ENCODE measurements at places on chromosomes 16 and 17.

GRCh38 chr16:74995986-74996385 is 2.8 kb upstream of the ZNRF1 start:
- DNase-seq, result no peak

DNA sequence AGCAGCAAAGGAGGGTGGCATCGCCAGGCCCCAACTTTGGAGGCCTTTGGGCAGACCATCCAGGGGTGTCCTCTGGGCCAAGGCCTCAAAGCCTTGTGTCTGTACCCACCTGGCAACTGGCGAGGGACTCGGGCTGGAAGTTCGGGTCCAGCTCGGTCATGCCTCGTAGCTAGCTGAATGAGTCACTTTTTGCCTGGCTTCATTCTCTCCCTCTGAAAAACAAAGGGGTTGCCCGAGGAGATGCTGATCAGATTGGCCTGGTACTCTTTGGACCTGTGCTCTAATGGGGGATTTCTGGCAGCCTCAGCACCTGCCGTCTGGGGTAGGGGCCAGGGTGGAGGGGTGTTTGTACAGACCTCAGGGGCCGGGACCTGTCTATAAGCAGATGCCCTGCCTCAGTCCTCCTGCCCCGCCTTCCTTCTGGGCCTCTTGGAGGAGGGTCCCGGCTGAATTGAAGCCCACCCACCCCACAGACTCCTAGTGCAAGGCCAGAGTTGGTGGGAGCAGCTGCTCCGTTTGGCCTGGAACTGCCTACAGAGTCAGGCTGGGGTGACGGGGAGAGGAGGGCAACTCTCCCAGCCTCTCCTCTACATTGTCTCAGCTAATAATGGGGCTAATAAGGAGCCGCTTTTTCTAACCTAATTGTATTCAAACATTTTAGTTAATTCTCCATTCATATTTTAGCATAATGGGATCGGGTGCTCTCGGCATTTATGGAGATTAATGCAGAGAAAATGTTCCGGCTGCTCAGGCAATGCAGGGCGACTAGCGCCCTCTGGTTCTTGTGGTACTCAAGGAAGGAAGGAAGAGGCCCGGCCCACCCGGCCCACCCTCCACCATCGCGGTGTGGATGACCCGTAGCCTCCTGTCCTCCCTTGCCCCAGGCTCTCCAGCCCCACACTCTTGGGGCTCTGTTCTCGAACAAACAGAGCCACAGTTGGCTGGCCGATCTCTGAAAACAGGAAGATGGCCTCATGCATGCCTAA is 21.4 kb upstream of the ABCC3 start:
- no peak for DNase-seq

GRCh38 chr17:18009609-18010420 is 29.2 kb downstream of the ATPAF2 start:
- no peak for DNase-seq

- no peak for DNase-seq
These were observed 38.2 kb downstream of the NF1 start for GRCh38 chr17:31132977-31133376.

GRCh38 chr17:83173914-83174361 is 94.5 kb downstream of the METRNL start:
- no peak for DNase-seq

GRCh38 chr17:28071891-28072606 is 29.6 kb downstream of the NLK start:
- no peak for DNase-seq

DNA sequence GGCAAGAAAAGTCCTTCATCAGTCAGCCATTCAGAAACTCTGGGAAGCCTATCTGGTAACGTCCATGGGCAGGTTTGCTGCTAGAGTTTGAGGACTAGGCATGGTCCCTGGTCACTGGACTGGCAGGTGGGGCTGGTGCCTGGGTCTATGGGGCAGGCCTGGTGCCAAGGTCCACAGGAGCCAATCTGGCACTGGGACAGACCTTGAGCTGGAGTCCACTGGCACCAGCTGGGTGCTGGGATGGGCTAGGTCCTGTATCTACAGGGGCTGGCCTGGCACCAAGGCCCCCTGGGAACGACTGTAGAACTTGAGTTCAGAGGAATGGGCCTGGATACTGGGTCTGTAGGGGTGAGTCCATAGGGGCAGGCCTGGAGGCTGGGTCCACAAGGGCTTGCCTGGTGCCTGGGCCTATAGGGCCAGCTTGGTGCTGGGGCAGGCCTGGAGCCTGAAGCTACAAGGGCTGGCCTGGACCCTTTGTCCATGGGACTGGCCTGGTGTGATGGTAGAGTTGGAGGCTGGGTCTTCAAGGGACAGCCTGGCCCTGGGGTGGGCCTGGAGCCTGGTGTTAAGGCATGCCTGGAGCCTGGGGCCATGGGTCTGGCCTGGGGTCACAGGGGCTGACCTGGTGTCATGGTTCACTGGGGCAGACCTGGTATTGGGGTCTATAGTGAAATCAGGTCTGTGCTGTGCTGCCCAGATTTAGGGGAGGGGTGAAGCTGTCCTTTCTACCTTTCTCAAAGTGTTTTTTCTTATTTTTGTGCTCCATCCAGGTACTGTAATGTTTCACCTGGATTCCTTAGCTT is 30.5 kb upstream of the NKD1 start:
- no peak for DNase-seq

- no peak for DNase-seq
These were observed 10.9 kb downstream of the RARA start for GRCh38 chr17:40319651-40320540.

- DNase-seq, result peak; percentile 7
These were observed 51.1 kb downstream of the ADAMTS18 start for GRCh38 chr16:77383606-77384187.

DNA sequence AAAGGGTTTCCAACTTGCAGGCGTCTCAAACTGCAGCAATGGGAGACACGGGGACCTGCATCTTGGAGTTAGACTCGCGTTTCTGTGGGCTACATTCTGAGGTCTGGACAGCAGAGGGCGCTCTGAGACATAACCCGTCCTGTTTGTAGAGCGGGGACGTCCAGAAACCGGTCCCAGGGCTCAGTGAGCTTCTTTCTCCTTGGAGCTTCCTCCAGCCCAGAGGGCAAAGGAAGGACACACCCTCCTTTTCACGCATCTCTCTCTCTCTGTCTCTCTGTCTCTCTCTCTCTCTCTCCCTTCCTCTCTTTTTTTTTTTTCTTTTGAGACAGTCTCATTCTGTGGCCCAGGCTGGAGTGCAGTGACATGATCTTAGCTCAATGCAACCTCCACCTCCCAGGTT is 19.8 kb downstream of the COX4I1 start:
- DNase-seq, result peak; percentile 78

DNA sequence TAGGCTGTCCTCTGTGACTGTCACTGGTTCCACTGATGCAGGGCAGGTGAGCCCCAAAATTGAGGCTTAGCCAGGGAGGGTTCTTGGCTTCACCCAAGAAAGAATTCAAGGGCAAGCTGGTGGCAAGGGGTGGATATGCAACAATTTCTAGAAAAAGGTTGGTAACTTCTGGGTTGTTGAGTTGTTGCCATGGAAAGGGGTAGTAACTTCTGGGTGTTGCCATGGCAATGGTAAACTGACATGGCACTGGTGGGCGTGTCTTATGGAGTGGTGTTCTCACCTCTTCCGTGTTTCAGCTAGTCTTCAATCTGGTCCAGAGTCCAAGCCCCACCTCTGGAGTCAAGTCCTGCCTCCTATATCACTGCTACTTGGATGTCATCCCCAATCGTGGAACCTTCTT is 9.5 kb upstream of the GUCY2D start:
- peak; percentile 53 for DNase-seq

DNA sequence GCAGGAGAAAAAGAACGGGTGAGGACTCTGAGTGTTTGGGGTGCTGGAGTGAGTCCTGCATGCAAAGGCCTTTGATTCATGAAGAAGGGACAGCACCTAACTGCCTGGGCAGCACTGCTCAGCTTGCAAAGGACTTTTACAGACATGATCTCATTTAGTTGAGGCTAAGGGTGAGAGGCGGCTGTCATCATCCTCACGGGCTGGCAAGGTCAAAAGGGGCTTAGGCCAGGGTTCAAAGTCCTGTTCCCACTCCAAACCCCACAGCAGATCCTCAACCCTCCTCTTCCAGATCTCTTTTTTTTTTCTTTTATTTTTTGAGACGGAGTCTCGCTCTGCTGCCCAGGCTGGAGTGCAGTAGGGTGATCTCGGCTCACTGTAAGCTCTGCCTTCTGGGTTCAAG is 4.8 kb downstream of the RHBDF2 start:
- no peak for DNase-seq

- peak; percentile 72 for DNase-seq
These were observed 613 bp downstream of the ECI1 start for GRCh38 chr16:2250652-2251295.

GRCh38 chr17:63911657-63912100 is 621 bp upstream of the CSHL1 start:
- DNase-seq, result peak; percentile 28

DNA sequence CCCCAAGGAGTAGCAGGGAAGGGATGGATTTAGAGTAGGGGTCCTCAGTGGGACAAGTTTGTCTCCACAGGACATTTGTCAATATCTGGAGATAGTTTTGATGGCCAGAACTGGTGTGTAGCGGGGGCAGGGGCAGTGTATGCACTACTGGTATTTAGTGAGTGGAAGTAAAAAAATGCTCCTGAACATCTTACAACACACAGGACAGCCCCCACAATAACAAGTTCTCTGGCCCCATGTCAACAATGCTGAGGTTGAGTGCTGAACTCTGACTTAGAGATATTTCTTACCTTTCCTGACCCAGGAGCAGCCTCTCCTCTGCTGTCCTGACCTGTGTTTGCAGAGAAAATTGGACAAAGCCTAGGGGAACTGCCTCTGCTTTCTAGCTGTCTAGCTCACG is 365.8 kb downstream of the HAPSTR1 start:
- DNase-seq, result no peak

GRCh38 chr16:89925596-89926079 is 2.5 kb downstream of the TUBB3 start:
- DNase-seq, result peak; percentile 65

- DNase-seq, result peak; percentile 53
These were observed 10.6 kb downstream of the MYH3 start for GRCh38 chr17:10646392-10646990.

- no peak for DNase-seq
These were observed 25.3 kb downstream of the TRPV3 start for GRCh38 chr17:3532106-3532858.

DNA sequence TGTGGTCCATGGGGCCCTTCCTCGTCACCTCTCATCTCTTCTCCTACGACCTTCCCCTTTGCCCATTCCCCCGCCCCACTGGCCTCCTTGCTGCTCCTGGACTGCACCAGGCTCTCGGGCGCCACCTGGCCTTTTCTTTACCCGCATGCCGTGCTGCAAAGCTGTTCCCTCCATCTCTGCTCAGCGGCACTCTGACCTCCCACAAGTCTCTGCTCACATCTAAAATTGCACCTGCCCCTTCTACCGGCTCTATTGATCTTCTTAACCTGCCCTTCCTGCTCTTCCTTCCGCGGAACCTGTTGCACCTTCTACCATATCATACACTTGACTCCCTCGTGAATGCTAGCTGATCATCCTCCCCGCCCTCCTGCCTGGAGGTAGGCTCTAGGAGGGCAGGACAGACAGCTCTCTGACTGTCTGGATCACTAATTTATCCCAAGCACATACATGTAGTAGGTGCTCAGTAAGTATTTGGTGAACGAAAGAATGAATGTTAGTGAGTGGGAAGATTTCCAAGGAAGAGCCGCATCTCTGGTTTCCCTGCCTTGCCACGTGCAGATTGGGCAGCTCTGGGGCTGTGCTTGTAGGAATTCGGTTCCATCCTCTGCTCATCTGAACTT is 17.3 kb downstream of the DNAH17 start:
- DNase-seq, result peak; percentile 91

DNA sequence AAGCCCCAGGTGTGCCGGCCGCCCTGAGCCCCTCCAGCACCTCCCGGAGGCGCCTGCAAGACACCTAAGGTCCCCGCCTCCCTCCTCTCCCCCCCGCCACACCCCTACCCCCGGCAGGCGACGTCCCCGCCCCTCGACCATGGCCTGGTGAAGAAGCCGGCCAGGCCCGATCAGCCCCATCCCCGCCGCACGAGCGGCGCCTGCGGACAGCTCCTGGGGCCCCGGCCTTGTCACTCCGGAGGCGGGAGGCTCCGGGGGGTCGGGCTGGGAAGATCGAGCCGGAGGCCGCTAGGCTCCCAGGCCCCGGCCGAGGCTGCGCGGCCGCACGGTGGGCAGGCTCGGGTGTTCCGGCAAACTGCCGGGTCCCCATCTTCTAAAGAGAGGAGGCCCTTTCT is 405 bp upstream of the ACE start:
- DNase-seq, result peak; percentile 62

DNA sequence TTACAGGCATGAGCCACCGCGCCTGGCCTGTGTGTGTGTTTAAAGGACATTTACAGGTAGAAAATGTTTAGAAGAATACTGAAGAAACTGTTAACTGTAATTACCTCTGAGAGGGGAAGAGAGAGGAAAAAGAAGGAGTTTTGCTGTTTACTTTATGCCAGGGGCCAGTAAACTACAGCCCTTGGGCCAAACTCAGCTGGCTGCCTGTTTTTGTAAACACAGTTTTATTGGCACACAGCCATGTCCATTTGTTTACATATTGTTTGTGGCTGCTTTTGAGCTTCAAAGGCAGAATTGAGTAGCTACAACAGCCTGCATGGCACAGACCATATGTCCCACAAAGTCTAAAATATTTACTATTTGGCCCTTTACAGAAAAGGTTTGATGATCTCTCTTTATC is 76.4 kb downstream of the GPR139 start:
- DNase-seq, result peak; percentile 42

DNA sequence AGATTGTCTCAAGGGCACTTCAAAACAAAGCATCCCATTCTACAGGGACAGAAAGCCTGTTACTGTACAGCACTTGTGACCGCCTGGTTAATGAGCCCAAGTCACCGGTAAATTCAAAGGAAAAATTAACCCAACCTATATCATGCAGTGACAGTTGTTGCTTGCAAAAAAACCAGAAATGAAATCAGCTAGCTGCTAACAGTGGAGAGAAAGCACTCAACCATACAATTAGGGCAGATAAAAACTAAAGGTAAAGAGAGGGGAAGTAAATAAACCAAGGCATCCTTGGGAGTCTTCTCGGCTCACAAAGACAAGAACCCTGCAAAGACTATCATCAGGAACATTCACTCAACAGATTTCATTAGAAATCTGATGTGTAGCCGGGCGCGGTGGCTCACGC is 5.9 kb downstream of the RETREG3 start:
- no peak for DNase-seq

DNA sequence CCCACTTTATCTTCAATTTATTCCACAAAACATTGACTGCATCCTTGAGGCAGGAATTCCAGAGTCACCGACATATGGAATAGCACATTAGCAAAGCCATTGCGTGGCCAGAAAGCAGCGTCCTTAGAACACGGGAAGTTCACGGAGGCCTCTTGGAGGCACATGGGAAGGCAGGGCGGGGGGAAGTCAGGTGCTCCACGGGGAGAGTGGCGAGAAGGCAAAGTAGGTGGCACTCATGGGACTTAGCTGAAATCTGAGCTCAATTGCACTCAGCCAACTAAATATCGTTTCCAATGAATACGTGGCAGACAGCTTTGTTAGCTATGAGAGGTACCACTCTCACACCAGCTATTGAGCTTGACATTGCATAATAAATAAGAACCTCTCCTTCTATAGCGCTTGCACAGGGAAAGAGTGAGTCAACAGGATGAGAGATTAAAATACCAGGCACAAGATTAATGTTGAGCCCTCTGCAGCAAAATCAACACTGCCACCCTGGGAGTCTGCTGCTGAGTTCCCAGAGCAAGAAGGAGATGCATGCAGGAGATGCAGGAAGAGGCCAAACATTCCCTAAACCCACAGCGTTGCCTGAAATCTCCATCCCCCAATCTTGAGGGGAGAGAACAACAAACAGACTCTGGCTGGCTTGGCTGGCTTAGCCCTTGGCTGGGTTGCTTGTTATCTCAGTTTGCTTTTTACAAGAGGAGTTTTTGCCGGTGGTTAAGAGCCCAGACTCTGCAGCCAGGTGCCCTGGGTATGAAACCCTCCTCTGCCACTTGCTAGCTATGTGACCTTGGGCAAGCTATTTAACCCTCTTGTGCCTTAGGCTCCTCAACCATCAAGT is 28.8 kb downstream of the ABCC12 start:
- DNase-seq, result peak; percentile 61
